ENCODE measurements at places on chromosomes 3 and 15.

DNA sequence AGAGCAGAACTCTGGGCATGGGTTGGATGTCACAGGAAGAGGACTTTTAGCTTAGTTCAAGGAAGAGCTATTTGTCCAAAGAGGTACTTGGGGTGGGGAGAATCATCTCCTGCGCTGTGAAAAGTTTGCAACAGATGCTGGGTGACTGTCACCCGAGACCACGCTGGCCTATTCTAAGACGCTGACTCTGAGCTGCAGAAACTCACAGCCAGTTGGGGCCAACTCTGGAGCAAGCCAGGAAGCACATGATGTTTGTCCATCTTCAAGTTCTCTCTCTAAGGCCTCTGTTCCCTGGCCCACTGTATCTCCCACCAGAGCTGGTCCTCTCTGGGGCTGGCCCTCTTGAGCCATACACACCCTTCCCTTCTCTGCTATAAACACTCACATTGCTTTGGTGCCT, 17.9 kb upstream of the CDCP1 start:
- DNase-seq = no peak

GRCh38 chr15:42491539-42492225, 741 bp upstream of the ZNF106 start:
- no peak for DNase-seq

DNA sequence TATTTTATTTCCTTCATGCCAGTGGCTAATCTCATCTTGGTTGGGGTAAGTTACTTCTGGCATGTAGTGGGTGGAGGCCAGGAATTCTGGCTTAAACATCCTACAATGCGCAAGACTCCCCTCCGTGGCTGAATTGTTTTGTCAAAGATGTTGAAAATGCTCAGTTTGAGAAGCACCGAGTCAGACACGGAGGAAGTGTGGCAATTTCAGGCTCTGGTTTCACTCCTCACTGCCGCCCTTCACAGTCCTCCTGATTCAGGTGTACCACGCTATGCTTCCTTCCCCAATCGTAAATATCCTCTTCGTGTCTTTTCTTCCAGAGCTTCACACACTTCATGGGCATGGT, 150.7 kb downstream of the OPA1 start:
- no peak for DNase-seq

- peak; percentile 72 for DNase-seq
Observed at GRCh38 chr3:127547761-127548605, 42.5 kb downstream of the TPRA1 start.

DNA sequence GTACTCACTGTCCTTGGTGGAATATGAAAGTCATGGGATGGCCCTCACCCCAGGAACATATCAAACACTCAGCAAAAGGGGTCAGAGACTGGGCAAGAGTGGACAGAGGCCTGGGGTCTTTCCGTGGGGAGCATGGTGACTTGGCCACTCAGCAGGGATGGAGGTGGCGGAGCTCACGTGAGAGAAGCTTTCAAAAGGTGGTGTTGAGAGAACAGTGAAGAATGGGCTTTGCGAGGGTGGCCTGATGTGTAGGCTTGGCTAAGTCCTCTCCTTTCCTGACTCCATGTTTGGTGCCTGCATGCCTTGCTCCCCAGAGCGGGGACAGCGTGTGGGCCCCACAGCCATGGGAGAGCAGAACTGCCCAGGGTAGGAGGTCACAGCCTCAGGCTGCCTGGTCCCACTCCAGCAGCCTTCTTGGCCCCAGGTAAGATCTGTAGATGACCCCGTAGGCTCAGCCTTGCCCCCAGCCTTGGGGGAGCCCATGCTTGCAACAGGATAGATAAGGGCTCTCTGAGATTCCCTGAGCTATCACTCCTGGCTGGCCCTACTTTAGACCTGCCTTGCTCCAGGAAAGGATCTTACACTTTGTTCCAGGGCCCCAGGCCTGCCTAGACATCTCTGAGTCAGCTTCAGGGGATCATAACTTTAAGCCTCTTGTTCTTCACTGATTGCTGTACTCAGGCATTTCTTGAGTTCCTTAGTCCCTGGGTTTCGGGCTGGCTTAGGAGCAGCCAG, 17.0 kb downstream of the RPLP1 start:
- no peak for DNase-seq

DNA sequence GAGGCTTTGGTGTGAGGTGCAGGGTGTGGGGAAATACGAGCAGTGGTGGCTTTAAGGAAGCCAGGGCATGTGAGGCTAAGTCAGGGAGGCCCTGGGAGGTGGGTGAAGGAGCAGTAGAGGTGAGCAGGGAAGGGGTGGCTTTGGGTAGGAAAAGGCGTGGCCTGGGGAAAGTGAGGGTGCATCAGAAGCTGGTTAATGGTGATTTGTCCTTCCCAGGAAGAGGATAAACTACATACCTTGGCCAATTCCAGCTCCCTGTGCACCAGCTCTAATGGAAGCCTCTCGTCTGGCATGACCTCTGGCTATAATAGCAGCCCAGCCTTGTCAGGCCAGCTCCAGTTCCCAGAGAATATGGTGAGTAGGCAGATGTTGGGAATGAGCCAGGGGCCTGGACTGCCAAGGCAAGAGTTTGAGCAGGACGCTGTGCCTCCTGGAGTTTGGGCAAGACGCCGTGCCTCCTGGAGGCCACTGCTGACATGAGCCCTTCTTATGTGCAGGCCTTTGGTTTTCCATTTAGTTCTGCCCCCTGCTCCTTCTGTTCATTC, 41.3 kb downstream of the CDAN1 start:
- no peak for DNase-seq

GRCh38 chr3:101478980-101479379, 34.0 kb downstream of the SENP7 start:
- no peak for DNase-seq

DNA sequence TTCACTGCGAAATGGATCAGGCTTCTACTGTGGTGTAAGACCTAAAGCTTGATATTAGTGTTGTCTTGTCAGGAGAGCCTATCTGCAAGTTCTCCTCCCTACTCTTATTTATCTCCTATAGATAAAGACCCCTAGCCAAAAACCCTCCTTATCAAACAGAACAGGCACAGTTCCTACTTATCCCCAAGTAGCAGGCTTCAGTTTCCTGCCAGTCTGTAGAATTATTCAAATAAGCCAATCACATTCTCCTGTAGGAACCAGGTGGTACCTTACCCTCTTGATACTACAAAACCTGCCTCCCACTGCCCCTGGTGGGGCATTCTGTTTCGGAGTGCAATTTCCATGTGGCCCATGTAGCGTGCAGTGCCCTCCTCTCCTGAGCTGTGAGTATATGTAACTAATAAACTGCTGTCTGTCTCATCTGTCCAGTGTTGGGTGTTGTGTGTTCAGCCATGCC, 28.7 kb downstream of the HDGFL3 start:
- DNase-seq = no peak

GRCh38 chr3:44510000-44510368, 32.5 kb upstream of the ZNF445 start:
- DNase-seq = peak; percentile 13

GRCh38 chr15:38201714-38202113, 50.9 kb upstream of the SPRED1 start:
- peak; percentile 47 for DNase-seq

GRCh38 chr3:50502584-50503423, 630 bp downstream of the CACNA2D2 start:
- DNase-seq = no peak

DNA sequence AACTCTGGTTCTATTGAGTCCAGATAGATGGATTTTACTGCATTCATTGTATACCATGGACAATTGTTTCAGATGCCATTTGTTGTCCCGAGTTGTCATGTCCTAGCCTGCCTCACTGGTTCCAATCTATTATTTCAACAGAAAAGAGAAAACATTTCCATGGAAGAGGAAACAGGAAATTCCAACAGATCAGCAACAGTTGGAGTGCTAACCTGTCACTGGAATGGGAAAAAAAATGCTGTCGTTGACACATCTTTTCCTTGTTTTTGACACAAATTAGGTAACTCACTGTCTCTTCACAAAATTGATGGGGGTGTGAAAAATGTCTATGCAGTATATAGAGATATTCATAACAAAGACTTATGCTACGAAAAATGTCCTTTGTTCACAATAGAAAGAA, 432.0 kb upstream of the TBL1XR1 start:
- DNase-seq = no peak

DNA sequence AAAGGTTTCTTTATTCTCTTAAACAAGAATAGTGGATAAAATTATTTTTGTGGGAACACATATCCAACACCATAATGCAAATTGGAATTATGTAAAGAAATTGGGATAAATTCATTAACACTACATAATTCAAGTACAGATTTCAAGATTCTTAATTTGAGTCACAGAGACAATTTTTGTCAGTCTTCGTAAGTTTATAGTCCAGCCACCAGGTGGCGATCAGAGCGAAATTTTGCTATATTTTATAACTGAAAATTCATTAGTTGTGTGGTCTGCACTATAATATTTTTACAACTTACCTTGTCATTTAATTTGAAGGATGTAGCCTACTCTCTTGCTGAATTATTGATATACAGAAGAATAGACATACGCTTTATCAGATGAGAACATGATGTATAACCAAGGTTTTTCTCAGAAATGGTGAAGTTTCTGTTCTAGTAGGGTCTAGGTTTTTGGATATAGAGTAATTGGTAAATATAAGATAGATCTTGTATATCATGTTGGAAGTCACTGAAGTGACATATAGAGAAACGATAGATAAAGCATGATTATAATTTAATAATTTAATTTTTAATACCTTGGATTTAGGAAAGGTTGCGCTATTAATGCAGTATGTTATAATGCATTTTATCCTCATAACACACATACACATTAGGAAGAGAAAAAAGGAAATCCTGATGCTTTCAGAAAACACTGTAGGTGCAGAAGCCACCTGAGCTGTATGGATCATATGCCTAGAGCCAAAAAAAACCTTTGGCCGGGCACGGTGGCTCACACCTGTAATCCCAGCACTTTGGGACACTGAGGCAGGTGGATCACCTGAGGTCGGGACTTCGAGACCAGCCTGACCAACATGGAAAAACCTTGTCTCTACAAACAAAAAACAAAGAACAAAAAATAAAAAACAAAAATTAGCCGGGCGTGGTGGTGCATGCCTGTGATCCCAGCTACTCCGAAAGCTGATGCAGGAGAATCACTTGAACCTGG, 31.7 kb downstream of the PLSCR4 start:
- peak; percentile 53 for DNase-seq

- DNase-seq = no peak
Observed at GRCh38 chr15:83282776-83283137, 1.7 kb downstream of the BNC1 start.

- DNase-seq = no peak
Observed at GRCh38 chr3:113753376-113753985, 6.6 kb downstream of the ATP6V1A start.

- DNase-seq = no peak
Observed at GRCh38 chr15:59205839-59206622, 612 bp upstream of the LDHAL6B start.

GRCh38 chr3:159989973-159990846, 1.6 kb downstream of the IL12A start:
- DNase-seq = no peak

- no peak for DNase-seq
Observed at GRCh38 chr3:171712171-171712938, 97.9 kb downstream of the PLD1 start.

DNA sequence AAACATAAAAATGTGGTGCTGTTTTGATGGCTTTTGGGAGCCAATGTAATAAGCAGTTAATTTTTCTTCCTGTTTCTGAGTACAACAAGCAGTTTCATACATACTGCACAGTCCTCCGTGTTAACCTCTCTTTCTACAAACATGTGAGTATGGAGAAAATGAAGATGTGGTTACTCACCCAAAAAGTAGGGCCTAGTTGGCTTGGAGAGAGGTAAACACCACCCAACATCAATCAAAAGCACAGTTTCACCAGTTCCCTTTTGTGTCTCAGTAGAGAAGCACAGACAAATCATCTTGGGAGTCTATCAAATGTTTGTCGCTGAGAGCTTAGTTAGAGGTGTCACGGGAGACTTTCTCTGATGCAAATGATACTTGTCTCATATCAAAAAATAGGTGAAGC, 320.2 kb downstream of the UNC13C start:
- no peak for DNase-seq

GRCh38 chr3:8836096-8836495, 66.7 kb upstream of the OXTR start:
- DNase-seq = no peak

DNA sequence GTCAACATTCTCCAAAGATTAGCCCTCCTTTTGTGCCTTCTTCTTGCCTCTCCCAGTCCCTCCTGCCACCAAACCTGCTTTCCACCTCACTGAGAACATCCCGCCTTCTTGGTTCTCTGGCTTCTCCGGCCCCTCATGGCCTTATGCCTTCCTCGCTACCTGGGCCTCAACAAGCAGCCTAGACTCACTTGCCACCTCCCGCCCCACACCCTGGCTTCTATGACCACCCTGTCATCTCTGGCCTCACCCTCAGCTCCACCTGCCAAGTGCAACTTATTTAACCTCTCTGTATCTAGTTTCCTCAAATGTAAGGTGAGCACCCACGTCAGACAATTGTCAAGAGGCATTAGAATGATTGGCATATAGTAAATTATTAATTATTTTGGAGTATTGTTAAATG, 68.8 kb upstream of the MEX3B start:
- no peak for DNase-seq

GRCh38 chr3:51888463-51889105, 13.2 kb upstream of the IQCF5 start:
- DNase-seq = no peak

- no peak for DNase-seq
Observed at GRCh38 chr3:3951071-3951470, 151.8 kb downstream of the LRRN1 start.

DNA sequence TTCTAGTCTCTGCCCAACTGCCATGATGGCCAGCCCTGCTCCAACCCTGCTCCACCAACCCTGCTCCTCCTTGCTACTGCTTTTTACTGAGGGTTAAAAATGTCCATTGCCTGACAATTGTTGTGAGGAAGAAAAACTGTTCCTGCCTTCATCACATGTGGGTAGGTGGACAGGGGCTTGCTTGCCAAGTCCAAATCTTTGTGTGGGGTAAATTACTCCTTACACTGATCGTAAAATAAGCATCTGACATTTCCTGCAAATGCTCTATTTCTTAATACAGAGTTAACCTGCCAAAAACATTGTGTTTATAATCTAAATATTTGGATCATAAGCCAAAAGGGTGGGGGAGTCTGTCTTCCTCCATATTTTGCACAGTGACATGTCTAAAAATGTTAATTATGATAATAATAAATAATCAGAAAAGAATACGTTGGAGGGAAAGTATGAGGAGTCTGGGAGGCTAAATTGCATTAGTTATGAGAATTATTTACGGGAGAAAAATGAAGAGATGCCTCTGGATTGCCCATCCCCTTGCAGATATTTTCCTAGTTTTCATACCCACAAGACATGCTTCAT, 242.5 kb upstream of the TBL1XR1 start:
- no peak for DNase-seq

DNA sequence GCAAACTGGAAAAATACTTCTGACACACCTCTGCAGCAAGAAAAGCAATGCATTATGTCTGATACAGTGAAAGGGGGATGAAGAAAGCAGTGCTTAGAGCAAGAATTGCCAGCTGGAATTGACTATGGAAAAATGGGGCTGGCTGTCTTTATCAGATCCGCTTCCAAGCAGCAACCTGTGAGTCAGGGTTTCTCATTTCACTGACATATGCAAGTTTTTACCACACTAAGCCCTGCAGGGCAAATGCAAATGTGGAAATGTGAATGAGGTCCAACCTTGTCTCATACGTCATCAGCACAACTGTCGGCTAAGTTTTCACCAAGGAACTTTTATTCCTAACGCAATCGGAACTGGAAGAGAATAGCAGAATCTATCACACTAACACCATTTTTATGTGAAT, 172.5 kb upstream of the GADL1 start:
- DNase-seq = peak; percentile 49

GRCh38 chr3:112320691-112321090, 12.3 kb upstream of the CD200 start:
- no peak for DNase-seq

- DNase-seq = no peak
Observed at GRCh38 chr15:100692671-100693070, 90.3 kb downstream of the ASB7 start.

Measured in SK-MEL-5 (cell line).